Ammon's horn (tissue), 1 donor: ENCODE measurements at places on chromosomes 2 and 18.

- peak; percentile 78 for DNase-seq
Observed at GRCh38 chr2:127176371-127177311, 43.5 kb downstream of the CYP27C1 start.

DNA sequence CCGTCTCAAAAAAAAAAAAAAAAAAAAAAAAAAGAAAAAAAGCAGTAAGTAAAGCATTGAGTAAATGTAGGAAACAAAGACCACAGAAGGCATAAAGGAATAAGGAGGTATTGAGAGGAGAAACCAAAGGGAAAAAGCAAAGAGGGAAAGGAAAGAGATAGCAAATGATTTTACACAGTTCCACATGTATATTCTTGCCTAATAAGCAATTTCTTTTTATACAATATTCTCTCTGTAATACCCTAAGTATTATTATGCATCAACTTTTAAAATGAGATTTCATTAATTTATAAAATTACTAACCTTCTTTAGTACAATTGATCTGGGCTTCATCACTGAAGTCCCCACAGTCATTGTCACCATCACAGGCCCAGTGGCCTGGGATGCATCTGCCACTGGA is 1180.9 kb downstream of the LRP1B start:
- DNase-seq = no peak

GRCh38 chr2:209138079-209138478 is 285.8 kb upstream of the MAP2 start:
- no peak for DNase-seq

GRCh38 chr18:7165846-7166393 is 48.3 kb upstream of the LAMA1 start:
- DNase-seq = no peak

- no peak for DNase-seq
Observed at GRCh38 chr2:24313744-24314632, 46.3 kb downstream of the ITSN2 start.

DNA sequence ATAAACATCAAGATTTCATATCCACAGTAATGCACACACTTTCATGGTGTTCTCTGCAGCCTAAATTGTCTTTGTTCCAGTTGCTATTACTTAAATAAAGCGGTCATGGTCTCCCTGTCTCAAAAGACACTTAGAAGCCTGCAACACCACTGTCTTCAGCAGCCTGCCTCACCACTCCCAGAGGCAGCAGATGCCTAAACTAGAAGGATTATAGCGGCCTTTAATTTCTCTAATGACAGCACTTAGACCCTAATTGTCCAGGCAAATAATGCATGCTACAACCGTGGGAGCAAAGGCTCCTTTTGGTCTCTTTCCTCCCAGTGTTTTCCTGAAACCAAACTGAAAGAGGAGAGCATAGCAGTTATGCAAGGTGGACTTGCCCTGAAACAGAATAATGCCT is 248.8 kb upstream of the SLC39A10 start:
- no peak for DNase-seq

DNA sequence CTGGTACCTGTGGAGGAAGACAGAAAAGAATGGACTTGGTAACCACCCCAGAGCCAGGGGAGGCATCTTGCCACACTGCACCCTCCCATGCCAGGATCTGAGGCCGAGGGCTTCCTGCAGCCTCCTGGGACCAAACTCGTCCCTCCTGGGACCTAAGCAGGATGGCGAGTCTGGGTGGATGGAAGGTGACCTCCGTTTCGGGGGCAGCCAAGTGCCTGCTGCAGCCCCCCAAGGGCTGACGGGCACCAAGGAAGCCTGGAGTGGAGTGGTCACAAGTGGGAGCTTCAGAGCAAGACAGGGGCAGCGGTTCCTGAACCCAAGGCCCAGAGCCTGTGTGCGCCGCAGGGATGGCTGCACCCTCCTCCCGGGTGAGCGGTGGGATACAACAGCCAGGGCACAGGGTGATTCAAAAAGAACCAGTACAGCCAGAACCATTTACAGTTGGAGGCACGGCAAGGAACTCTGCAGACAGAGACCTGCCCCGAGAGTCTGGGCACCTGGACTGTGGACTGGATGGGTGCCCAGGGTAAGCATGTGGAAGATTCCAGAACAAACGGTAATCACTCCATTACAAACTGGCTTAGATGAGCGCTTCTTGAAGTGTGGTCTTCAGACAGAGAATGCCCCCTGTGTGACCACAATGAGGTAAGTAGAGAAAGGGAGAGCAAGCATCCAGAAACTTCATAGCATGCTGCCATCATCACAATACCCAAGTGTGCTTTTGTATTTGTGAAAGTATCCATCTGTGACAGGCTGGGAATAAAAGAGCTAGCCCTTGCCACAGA is 12.1 kb downstream of the HS1BP3 start:
- DNase-seq = no peak

- DNase-seq = peak; percentile 52
Observed at GRCh38 chr2:181985632-181986205, at the start of gene PPP1R1C. TSS of gene PPP1R1C (plus strand) at chr2:181985853. CDS start at chr2:181986111, 258 bp downstream.

DNA sequence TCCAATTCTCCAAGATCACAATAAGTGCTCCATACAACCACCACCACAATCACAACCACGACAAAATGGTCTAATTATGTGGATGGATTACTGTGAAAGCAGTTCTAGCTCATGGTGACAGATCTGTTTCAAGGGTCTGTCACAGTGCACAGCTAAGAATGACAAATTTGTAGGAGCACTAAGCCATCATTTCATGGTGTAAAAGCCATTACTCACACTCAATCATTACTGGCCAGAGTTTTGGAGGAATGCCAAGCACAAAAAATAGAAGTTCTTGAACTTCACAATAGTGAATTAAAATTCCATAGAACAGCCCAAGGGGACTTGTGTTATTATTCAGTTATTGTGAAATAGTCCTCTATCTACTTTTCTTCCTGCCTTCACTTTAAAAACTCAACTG is 2.3 kb downstream of the CPS1 start:
- DNase-seq = no peak

DNA sequence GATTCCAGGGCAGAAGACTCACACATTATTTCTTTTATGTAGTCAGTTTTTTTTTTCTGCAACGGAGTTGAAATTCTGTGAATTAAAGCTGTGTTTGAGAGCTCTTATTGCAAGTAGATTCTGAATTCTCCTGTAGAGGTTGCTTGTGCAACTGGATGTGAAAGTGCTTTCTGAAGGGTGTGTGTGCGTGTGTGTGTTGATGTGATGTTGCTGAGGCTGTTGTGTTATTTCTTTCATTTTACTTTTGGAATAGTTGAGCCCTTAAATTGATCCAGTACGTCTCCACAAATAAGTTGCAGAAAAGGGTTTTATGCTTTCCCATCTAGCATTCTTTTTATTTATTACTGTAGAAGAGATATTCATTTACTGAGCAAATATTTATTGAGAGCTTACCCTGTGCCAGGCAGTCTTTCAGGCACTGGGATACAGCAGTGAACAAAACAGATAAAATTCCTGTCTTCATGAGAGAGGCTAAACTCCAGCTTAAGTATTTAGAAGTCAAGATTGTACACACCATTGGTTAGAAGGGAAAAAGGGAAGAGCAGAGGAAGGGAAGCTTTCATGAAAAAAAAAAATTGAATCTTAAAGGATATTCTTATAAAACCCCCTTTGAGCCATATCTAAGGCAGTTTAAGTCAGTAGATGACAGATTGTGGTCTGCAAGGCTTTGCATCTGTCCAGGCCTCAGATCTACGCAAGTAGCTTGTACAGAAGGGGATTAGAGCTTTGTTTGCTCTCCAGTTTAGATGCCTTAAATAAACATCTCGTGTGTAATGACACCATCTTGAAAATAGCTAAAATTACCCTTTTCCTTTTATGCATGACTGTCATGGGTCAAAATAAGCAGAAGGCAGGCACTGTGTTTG is 58.2 kb downstream of the MYO1B start:
- no peak for DNase-seq
